NCI-H187 treated with DMSO at 0.1 percent for 48 hours (cell line): ENCODE measurements at places on chromosomes 2 and 18.

GRCh38 chr2:61443342-61444041 is 27.4 kb downstream of the USP34 start:
- no peak for DNase-seq

GRCh38 chr2:221779614-221780067 is 207.5 kb upstream of the EPHA4 start:
- no peak for DNase-seq

DNA sequence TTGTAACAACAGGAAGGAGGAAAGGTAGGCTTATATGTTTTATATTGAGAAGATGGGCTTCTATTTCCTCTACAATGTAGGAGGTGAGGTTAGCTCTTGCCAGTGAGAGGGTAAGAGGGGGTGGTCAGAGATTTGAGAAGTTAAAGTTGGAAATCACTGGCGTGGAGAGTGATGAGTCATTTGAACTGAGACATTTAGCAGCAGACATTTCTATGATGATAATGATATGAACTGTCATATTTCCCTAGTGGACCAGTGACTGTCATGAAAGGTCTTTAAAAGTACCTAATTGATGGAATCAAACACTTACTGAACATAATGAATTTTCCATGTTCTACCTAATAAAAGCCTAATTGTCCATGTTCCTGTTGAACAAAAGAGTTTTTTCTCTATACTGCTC is 126.1 kb downstream of the FAM161A start:
- no peak for DNase-seq

DNA sequence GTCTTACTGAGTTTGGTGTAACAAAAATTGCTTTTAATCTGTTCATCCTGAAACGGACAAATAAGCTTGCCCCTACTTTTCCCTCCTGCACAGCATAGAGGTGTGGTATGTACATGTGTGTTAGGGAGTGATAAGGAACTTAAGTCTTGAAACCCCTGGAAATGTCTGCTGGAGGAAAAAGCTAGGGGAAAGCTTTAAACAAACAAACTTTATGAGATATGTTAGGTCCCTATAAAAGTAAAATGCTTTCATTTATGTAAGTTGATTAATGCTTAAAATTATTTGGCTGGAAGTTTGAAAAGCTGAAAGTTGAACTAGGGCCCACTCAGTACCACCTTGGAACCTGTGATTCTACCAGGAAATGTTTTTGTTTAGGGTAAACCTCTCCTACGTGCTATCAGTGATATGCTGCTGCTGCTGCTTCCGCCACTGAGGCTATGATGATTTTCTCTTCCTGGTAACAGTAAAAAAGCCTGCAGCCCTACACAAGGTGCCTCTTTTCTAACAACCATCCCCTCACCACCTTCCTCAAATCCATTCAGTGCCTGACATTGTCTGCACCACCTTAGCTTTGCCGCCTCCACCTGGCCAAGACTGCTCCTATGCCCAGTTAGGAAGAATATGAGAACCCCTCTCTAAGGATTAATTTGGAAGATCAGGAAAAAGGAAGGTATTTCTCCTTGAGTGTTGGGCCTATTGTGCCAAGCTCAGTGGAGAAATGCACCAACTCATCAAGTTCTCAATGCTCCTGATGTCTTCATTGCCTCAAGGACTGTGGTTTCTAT is 2.5 kb upstream of the YES1 start:
- no peak for DNase-seq

- no peak for DNase-seq
Measured at GRCh38 chr2:105798595-105798994, 53.9 kb downstream of the NCK2 start.

DNA sequence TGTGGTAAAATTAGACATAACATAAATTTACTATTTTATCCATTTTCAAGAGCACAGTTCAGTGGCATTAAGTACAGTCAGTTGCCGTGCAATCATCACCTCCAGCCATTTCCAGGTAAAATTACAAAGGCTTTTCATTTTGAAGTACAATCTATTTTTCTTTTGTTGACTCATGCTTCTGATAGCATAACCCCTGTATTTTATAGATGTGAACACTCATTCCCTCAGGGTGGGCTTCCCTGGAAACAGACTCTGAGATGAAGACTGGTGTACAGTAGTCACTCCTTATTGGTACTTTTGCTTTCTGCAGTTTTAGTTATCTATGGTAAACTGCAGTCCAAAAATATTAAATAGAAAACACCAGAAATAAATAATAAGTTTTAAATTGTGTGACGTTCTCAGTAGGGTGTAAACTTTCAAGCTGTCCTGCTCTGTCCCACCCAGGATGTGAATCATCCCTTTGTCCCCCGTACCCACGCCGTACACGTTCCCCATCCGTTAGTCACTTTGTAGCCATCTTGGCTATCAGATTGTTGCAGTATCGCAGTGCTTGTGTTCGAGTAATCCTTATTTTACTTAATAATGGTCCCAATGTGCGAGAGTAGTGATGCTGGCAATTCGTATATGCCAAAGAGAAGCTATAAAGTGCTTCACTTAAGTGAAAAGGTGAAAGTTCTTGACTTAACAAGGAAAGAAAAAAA is 41.1 kb upstream of the NAB1 start:
- DNase-seq = no peak

- no peak for DNase-seq
Measured at GRCh38 chr2:181463588-181463987, 6.4 kb downstream of the ITGA4 start.

DNA sequence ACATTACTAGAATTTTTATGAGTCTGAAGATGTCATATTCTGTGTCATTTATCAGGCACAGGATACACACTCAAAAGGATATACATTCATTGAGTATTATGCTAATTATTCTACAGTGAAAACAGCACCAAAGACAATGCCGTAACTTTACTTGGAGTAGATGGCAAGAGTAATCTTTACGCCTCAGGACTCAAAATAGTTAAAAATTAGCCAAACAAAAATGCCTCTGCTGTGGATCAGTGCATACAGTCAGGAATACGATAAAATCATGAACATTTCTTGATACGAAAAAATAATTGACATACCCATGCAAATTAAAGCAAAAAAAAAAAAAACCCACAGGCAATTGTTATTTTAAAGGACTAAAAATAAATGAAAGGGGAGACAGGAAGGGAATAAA is 129.7 kb downstream of the NETO1 start:
- no peak for DNase-seq

- DNase-seq = no peak
Measured at GRCh38 chr2:62459106-62459505, 46.9 kb downstream of the TMEM17 start.
